ENCODE measurements at places on chromosomes 4 and X. TPM values are rescaled to one million over a fixed set of nuclear protein-coding genes. Genes with fewer than 3 reads are reported as not detected.

The MAGEA2B gene
- not detected for total RNA-seq

The ZNF157 gene
- total RNA-seq: not detected

The ATP2B3 gene
- not detected for total RNA-seq

The USP51 gene
- total RNA-seq: 0.67 TPM

The FOXR2 gene
- total RNA-seq: not detected

The PTPN13 gene
- total RNA-seq: 11.3 TPM

The CT45A10 gene
- total RNA-seq: not detected

The TLR8 gene
- total RNA-seq: not detected

The PHOX2B gene
- total RNA-seq: not detected

The GAGE1 gene
- total RNA-seq: not detected

The HTN3 gene
- not detected for total RNA-seq

The GAK gene
- 67.2 TPM for total RNA-seq

Data from NCI-H460 (cell line).